Renal cortex interstitium (tissue), 15 donors: ENCODE measurements at places on chromosomes 11 and 22.
A peak's percentile ranks its signal among the peaks of the same experiment; 100 is the strongest.

- DNase-seq = peak; percentile 55
Measured at GRCh38 chr11:75639762-75640181, 29.1 kb downstream of the MAP6 start.

DNA sequence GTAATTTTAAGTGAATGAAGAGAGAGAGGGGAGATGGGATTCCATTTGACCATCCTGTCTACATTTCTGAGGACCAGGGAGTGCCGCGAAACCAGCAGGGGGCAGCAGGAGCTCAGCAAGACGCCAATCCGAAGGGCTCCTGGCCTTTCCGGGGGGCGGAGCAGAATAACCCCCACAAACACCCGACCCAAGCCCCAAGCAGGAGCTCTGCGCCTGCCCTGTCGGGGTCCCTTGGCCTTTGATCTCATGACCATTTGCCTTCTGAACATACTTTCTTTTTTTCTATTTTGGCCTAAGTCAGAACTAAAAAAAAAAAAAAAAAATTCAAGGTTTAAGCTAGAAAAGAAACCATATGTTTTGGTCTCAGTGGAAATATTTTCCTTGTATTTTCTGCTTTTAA lies 21.9 kb upstream of the SCN2B start:
- no peak for DNase-seq

GRCh38 chr22:17222503-17222902 lies 3.3 kb upstream of the ADA2 start:
- DNase-seq = no peak

DNA sequence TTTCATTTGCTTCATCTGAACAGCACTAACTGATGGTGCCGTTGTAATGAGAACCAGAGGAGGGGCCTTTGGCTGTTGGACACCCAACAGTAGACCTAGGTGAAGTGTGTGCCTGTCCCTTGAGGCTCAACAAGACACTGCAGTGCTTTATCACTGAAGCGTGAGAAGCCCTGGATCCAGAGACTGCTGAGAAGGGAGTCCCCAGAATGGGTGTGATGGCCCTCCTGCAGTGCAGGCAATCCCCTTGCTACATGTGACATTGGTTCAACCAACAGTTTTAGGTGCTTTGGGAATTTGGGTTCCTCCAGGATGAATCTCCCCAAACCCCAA lies 125.6 kb downstream of the BRD1 start:
- no peak for DNase-seq

GRCh38 chr11:128496249-128496648 lies 91.1 kb downstream of the ETS1 start:
- no peak for DNase-seq

DNA sequence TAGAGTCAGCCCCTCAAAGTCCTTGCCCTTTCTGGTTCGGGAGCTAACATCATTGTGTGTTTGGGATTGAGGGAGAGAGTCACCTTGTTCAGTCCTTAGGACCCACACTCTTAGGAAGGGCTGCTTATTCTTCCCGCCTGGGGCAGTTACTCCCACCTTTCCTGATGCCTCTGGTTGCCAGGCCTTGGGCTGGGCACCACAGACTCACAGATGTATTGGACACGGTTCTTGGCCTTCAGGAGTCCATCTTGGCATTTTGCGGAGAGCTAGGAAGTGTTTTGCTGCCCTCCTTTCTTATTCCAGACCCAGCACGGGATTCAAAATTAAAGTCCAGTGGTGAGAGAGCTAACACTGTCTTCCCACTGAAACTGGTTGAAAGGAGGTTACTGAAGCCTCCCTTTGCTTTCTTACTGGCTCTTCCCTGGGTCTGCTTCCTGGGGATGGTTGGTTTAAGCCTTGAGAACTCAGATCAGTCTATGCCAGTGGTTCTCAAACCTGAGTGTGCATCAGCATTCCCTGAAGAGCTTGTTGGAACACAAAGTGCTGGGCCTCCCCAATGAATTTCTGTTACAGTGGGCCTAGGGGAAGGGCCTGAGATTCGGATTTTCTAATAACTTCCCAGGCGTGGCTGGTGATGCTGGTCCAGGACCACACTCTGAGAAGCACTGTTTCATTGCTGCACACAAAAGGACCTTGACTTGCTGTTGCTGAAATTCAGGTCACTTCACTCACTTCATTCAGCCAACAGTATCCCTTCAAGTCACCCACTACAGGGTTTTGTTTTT lies 1.4 kb downstream of the OSBP2 start:
- DNase-seq = no peak

DNA sequence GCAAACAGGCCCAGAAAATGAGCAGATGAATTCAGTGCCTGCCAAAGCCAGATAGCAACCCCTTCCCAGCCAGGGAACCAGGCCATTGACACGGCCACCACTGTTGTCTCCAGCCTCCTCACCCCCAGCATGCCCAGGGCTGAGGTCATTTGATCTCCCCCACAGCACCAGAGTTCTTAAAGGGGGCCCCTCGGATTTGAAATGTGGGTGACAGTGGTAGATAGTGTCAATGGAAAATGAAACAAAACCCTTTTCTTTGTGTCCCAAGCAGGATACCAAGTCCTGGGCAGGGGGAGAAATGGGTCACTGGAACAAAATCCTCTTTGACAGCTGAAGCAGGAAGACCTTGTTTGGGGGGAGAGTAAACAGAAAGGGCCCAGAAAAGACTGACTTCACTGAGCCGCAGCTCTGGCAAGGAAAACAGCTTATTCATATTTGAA lies 14.3 kb upstream of the ACCSL start:
- no peak for DNase-seq

GRCh38 chr11:57179681-57180080 lies 2.1 kb upstream of the LRRC55 start:
- DNase-seq = no peak

DNA sequence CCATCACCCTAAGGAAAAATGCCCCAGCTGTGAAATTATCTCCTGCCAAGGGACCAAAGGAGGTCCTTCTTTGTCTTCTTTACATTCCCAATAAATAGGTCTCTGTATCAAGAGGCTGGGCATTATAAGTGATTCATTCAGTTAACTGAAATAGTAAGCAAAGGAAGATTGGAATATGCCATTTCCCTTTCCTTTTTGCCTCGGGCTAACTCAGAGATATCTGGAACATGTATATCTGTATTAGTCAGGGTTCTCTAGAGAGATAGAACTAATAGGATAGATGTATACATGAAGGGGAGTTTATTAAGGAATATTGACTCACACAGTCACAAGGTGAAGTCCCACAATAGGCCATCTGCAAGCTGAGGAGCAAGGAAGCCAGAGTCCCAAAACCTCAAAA lies 15.3 kb upstream of the CWF19L2 start:
- no peak for DNase-seq

DNA sequence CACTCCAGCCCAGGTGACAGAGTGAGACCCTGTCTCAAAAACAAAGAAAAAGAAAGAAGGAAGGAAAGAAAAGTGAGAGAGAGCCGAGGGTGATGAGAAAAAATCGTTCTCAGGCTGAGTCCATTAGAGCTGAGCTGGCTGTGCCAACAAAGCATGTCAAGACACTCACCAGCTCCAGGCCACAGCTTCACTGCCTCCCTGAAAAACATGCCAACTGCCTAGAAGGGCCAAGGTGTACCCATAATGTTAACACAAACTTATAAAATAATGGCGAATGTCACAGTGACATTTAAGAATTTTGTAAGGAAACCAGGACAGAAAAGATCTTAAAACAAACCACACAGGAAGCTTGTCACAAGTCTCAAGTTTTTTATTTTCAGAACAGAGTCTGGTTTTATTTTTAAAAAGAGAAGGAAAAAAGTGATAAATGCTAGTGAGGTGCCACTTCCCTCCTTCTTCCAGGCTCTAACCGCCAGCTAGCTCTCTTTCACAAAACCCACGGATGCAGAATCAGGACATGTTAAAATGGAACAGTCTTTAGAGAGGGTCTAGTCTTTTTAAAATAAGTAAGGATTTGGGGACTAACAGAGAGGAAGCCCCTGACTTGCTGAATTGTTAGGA lies 5.1 kb downstream of the TMEM121B start:
- no peak for DNase-seq

- DNase-seq = no peak
Measured at GRCh38 chr11:96036863-96037262, 113.0 kb upstream of the MTMR2 start.

DNA sequence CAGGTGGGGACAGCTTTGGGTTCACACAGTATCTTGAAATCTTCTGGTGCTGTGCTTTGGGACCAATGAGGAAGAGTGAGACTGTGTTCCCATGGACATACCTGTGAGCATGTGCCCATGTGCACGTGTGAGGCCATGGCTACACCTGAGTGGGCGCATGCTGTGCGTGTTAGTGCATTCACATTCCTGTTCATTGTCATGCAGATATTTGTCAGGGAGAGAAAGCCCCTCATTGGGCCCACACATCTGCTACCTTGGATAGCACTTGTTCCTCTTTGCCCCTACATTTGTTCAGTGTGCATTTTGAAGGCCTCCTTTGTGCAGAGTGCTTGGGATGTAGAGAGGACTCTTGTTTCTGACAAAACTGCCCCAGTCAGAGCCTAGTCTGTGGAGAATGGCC lies 154.3 kb upstream of the E2F8 start:
- no peak for DNase-seq

DNA sequence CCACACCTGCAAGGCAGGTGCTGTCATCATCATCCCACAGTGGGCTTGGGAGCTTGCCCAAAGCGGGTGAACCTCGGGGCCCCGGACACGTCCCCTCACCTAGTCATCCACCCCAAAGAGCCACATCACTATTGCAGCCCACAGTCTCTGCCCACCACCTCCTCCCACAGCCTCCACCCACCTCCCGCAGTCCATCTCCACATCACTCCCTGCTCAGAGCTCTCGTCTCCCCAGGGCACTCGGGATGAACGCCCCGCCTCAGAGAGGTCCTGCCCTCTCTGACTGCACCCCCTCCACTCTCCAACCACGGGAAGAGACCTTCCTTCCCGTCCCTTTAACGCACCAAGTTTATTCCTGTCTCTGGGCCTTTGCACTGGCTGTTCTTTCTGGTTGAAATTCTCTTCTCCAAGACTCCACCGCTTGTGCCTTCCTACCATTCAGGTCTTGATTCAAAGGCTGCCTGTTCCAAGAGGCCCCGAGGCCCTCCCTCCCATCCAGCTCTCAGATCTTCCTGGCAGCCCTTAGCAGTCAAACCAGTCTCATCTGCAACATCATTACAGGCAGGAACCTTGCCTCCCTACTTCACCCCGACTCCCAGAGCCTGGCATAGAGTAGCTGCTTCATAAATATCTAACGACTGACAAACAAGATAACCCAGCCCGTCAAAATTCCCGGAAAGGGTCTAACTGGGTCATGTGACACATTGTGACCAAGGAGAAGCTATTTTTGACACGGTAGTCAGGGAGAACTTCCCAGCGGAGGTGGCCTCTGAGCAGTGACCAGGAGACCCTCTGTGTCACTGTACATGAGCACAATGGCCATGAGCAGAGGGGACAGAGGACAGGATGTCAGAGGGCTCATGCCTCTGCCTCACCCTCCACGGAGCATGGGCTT lies 11.1 kb downstream of the KCNJ4 start:
- DNase-seq = no peak

DNA sequence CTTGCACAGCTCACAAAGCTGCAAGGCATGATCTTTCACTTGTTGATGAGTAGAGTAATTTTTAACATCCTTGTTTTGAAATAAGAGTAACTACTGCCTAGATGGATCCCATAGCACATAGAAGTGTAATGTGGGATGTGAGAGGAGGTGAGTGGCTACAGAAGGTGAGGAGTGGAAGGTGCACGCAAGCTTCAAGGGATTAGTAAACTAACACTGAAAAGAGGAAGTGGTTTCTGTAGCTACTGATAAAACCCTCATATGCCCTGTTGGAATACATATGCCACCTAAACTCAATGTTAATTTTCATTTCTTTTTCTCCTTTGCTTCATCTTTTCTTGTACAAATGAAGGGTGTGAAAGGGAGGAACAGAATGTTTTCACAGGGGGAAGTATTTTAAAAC lies 22.0 kb upstream of the CTSC start:
- DNase-seq = no peak

DNA sequence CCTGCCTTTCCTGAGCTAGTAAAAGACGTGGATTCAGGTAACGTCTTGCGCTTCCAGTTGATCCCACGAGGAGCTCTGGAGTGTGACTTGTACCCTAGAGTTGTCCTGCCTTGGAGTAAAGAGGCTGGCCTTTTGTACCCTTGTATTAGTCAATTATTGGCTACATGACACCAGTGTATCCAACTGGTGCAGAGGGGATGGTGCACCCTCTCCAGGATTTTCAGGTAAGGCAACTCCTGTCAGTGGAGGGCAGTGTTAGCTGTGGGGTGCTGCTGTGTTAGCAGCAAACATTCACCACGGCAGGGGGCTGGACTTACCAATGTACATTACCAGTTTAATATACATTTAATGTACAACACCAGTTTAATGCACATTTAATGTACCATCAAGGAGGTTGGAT lies 233.5 kb downstream of the MIAT start:
- DNase-seq = no peak

DNA sequence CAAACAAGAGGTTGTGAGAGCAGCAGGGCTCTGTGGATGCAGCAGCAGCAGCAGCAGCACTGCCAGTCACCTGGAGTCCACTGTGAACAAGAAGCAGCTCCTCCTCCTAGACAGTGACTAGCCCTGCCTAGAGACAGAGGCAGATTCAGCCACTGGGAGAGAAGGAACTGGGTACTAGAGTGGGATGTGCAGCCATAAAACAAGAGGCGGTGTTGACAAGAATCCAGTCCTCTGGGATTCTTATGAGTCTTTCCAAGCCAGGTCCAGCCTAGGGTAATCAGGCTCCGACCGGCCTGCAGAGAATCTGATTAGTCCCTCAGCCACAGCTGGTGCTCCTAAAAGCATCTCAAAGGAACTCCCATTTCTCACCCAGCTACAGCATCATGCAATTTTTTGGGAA lies 83.9 kb upstream of the USP47 start:
- DNase-seq = no peak

GRCh38 chr11:30186748-30187147 lies 44.1 kb upstream of the FSHB start:
- DNase-seq = no peak

- no peak for DNase-seq
Measured at GRCh38 chr22:17245341-17245740, 26.1 kb upstream of the ADA2 start.

DNA sequence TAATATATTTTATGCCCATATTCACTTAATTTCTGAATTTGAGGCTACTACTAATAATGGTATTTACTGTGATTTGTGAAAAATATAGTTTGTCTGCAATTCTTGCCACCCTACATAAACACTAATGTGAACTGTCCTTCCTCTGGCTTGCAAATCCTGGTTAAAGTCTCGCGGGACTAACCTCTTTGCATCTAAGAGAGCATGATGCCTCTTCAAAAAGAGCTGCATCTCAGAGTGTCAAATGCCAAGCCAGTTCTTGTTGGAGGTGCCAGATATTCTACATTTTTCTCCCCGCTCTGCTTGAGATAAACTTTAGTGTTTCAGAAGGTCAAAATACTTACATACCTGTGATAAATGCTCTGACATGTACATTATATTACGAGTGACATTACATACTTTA lies 2.1 kb downstream of the ARHGAP42 start:
- DNase-seq = no peak

GRCh38 chr11:10117709-10118351 lies 176.2 kb downstream of the SBF2 start:
- DNase-seq = no peak

- DNase-seq = no peak
Measured at GRCh38 chr22:36497910-36498665, 8.8 kb downstream of the FOXRED2 start.
